ENCODE measurements at places on chromosomes 1 and 21. TPM values are rescaled to one million over a fixed set of nuclear protein-coding genes. Genes with fewer than 3 reads are reported as not detected.
A peak's percentile ranks its signal among the peaks of the same experiment; 100 is the strongest.

DNA sequence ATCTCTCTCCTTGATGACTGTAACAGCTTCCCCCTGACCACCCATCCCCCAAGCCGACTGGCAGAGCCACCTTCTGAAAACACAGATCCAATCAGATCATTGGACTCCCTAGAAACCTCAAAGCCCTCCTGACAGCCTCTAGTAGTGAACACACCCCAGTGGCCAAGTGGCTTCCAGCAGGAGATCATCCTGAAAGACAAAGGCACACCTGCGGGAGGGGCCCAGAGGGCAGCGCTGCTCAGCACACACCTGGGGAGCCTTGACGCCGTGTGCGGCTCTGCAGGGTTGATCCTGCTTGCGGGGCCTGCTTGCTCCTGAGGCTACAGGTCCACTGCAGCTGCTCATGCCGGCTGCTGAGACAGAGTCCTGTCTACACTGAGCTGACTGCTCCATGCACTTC is 41.5 kb downstream of the SLC66A1 start:
- no peak for DNase-seq

- no peak for DNase-seq
These were observed 50.9 kb downstream of the SLC37A1 start for GRCh38 chr21:42564561-42564971.

- no peak for DNase-seq
These were observed 62.9 kb downstream of the RIPK4 start for GRCh38 chr21:41703857-41704501.

DNA sequence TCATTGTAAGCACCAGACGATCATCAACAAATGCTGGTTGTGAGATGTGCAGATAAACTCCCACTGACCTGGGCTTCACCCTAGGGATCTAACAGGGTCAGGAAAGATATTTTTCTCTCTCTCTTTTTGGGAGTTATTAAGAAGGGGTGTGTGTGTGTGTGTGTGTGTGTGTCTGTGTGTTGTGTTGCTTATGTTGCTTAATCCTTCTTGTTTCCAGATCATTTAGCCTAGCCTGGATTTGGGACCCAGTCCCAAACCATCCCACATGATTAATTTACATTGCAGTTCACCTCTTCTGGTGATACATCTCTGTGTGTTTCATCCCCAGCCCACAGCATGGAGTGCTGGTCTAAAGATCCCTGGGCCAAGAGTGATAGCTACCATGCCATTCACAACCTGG is 122.8 kb upstream of the IPO9 start:
- DNase-seq: no peak

DNA sequence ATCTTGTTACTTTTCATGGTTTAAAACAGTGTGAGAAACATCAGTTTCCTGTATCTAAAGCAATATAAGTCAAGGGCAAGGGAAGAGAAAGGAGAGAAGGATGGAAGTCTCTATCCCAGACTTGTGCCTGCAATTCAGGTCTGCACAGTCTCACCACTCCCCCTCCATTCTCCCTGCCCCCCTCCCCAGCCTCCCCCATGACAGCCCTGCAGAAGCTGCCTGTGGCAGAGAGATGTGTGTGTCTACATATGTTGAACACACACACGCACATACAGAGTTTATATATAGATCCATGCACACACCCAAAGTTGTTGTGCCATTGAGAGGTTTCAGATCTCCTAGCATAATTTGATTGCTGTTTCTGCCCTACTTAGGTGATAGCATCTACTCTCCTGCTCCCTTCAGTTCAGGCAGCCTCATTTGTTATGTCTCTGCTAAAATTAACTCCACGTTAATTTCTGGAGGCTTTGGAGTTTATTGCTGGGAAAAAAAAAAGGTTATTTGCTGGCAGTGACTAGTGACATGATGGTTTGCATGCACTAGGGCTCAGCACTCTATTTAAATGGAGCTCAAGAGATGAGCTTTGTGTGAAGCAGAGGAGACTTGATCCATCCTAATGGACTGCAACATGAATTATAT is 124.9 kb upstream of the SMYD2 start:
- DNase-seq: no peak

GRCh38 chr1:45557422-45557944 is 6.9 kb downstream of the AKR1A1 start:
- no peak for DNase-seq

DNA sequence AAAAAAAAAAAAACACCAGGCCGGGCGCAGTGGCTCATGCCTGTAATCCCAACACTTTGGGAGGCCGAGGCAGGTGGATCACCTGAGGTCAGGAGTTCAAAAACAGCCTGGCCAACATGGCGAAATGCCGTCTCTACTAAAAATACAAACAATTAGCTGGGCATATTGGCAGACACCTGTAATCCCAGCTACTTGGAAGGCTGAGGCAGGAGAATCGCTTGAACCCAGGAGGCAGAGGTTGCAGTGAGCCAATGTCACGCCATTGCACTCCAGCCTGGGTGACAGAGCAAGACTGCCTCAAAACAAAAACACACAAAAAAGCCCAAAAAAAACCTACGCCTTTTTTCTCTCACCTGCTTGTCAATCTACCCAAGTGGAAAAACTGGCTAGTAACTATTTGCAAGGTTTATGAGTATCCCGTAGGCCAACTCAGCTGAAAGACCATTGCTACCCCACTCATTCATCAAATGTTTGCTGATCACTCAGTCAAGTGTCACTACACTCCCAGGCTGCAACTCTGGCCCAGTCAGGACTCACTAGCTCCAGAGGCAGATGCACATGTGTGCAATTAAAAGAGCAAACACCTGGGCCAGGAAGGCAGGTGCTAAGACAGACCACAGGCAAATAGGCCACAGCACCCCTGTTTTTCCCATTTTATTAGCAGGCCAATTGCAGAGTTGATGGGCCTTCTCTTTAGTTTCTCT is 2.0 kb downstream of the CSRP1 start:
- no peak for DNase-seq

- peak; percentile 53 for DNase-seq
These were observed 27.5 kb upstream of the KCNA2 start for GRCh38 chr1:110633646-110634030.

DNA sequence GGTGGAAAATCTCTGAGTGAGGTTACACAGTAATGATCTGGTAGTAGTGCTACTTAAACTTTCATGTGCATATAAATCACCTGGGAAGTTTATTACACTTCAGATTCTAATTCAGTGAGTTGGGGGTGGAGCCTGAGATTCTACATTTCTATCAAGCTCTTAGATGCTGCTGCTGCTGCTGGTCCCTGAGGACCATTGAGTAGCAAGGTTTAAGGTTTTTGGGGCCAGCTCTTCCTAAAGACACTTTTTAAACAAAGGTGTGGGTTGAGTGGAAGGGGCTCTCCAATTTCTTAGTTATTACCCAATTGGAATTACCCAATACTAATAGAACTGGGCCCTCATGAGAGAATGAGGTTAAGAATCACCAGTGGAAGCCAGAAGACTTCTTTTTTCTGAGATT is 29.5 kb downstream of the KCNA3 start:
- DNase-seq: no peak

DNA sequence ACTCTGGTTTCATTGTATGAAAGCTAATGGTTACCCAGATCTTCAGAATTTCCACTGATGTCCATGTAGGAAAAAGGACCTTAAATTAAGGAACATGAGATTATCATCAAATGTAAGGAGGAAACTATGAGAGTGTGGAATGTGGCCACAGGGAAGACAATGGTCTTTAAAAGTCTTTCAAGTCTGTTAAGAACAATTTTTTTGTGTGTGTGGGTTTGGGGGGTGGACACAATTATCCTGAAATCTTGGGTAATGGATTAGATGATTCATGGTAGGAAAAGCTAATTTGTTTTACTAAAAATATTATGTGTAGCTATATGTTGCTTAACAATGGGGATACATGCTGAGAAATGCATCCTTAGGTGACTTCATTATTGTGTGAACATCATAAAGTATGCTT is 72.9 kb downstream of the PLA2G4A start:
- DNase-seq: no peak

DNA sequence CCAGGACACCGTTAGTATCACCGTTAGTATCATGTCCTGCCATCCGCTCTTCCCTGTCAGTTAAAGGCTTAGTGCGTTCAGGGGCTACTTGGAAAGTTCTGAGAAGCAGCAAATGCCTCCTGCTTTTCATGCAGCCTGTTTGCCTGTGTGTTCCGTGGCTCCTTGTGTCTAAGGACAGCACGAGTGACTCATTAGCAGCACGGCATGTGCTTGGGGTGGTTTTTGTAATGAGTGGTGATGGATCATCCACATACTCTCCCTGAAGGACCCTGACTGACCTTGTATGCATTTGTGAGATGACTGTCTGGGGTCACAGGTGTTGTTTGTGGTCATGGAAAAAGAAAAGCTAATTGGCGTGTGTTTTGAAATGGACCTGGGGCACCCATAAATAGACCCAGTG is 221.9 kb downstream of the PBX1 start:
- DNase-seq: no peak

GRCh38 chr1:231693361-231694074 is 66.9 kb downstream of the DISC1 start:
- no peak for DNase-seq

DNA sequence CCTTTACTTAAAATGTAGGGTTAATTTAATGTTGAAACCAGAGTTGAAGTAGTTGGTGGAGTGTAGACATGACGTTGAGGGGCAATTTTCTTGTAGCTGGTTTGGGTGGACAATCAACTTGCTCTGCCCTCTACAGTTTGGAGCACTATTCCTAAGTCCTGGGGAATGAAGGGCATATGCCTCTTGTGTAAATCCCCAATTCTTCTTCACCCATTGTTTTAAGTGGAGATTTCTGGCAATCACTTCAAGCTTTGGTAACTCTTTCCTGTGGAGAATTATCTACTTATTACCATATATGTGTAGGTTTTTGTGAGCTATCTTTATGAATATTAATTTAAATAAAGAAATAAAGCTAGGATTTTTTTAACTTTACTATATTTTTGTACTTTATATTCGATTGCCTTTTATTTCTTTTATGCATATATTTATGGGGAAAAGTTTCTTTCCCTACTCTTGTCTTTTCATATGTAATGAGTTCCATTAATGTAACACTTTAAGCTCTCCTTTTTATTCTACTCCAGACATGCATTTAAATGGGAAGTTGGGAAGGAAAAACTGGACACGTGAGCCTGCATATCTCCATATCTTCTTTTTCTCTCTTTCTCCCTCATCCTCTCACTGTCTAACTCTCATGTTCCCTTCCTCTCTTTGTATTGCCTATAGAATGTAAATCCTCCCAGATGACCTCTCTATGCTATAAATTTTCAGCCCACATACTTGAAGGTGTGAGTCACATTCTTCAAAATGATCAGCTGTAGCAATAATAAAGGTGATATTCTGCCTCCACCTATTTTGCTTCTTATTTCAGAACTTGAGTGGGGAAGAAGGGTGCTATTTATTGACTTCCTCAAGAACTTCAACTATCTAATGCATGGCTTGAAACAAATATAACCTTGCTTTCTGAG is 276.7 kb downstream of the PTPRC start:
- DNase-seq: no peak

- no peak for DNase-seq
These were observed 81.6 kb downstream of the CD58 start for GRCh38 chr1:116489231-116489697.

GRCh38 chr1:214604523-214604922 is 1.5 kb downstream of the CENPF start:
- no peak for DNase-seq

DNA sequence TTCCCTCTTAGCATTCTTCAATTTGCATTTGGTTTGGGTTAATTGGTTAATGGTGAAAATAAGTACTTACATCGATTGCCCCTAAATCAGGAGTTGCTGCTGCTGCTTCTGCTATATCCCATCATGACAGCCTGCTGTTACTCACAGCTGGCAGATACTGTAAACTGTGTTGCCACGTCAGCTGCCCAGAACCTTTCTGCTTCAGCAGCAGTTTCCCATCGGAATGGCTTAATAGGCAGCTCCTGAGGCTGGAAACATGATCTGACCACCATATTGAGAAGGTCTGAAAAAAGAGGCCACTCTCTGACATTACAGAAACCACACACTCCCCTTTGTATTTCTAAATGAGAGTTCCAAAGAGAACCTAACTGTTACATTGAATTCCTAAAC is 14.3 kb upstream of the SEC16B start:
- DNase-seq: no peak

- no peak for DNase-seq
These were observed 9.5 kb upstream of the IL24 start for GRCh38 chr1:206887701-206888100.

- no peak for DNase-seq
These were observed 155.7 kb downstream of the PTPRC start for GRCh38 chr1:198794498-198794897.

- no peak for DNase-seq
These were observed 1.0 kb upstream of the MCOLN2 start for GRCh38 chr1:84997667-84998600.

GRCh38 chr1:31218705-31219104 is 21.0 kb downstream of the NKAIN1 start:
- no peak for DNase-seq

GRCh38 chr1:39348278-39348677 is 143.2 kb upstream of the BMP8A start:
- DNase-seq: no peak

DNA sequence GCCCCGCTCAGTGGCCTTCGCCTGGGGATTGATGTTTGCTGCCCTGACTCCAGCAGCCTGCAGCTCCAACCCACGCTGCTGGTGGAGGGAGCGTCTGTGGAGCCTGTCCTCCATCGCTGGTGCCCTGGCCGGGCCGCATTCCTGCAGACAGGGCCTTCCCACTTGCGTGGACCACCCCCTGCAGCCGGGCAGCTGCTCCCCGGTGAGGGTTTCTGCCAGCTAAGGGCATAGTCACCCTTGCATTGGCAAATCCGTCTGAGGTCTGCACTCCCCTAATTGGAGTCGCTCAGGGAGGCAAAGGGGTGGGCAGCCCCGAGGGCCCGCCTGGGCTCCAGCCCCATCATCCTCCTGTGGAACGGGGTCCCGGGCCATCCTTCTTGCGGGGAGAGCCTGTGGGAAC is 43.5 kb downstream of the PRDM16 start:
- no peak for DNase-seq

DNA sequence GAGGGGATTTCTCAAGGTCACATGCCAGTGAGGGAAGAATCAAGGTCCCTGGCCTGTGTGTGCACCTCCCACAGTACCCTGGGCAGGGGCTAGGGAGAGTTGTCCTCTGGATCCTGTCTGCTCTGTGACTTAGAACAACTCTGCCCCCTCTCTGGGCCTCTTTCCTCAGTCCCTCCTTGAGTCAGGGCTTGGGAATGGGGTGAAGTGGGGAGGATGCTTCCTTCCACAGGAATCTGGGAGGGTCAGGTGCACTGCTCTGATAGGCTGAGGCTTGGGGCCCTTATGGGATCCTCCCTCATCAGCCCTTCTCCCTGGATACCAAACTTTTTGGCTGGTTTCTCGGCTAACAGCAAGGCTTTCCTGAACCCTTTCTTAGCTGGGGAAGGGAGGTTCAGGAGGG is 2.5 kb downstream of the TRNP1 start:
- no peak for DNase-seq

- DNase-seq: no peak
These were observed 739 bp upstream of the NUP133 start for GRCh38 chr1:229508823-229509337.

- no peak for DNase-seq
These were observed at the start of gene TSTD1 for GRCh38 chr1:161038523-161039153. TSS of gene TSTD1 (minus strand) at chr1:161038964. CDS start at chr1:161038889, 75 bp downstream.

GRCh38 chr1:15411593-15412137 is 2.0 kb downstream of the EFHD2 start:
- DNase-seq: no peak

The IGSF3 gene
- total RNA-seq: 51.7 TPM

The CLDN14 gene
- not detected for total RNA-seq

The KIF26B gene
- 8.6 TPM for total RNA-seq

The OR2L13 gene
- not detected for total RNA-seq

The HAO2 gene
- total RNA-seq: not detected

The ACTL8 gene
- not detected for total RNA-seq

The TNFSF18 gene
- not detected for total RNA-seq

The TNFRSF14 gene
- 6.5 TPM for total RNA-seq

The ITLN1 gene
- total RNA-seq: not detected

The HCN3 gene
- 3.7 TPM for total RNA-seq

The KCNA10 gene
- not detected for total RNA-seq

All from osteocyte (in vitro differentiated cells).